GM23338 (cell line): ENCODE measurements at places on chromosomes 11 and 22.
A peak's percentile ranks its signal among the peaks of the same experiment; 100 is the strongest.

- DNase-seq, result no peak
Measured at GRCh38 chr11:94583866-94584500, 16.8 kb downstream of the PIWIL4 start.

DNA sequence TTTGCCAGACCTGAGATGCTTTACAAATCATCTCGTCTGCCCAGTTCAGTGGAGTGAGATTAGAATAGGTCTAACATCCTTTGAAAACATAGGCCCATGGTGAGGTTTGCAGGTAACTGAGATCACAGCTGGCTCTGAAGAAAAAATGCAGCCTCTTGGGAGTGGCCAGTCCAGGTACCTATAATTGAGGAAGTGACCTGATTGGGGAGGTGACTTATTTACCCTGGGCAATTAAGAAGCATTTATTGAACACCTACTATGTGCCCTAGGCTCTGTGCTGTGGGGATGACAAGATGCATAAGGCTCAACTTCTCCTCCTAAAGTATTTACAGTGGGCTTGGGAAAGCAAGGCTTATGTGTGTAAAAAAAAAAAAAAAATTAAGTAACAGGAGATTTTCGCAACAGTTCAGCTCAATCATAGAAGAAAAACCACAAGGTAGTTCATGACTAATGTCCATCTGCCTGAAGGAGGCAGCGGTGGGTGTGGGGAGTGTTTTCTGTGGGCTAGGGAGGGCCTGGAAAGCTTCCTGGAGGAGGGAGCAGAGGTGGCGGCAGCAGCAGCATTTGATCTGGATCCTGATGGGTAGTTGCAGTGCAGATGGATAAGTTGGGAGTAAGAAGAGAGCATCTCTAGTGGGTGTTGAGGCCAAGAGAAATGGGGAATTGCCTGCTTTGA lies 16.1 kb downstream of the MICAL2 start:
- DNase-seq, result no peak

DNA sequence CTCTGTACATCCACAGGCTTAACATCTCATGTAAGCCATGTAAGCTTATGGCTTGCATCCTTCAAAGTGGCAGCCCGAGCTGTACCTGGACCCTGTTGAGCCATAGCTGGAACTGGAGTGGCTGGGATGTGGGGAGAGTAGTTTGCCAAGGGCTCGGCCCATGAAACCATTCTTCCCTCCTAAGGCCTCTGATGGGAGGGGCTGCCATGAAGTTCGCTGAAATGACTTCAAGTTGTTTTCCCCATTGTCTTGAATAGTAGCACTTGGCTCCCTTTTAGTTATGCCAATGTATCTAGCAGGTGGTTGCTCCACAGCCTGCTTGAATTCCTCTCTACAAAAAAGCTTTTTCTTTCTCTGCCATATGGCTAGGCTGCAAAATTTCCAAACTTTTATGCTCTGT lies 5.2 kb upstream of the CHORDC1 start:
- DNase-seq, result peak; percentile 34

DNA sequence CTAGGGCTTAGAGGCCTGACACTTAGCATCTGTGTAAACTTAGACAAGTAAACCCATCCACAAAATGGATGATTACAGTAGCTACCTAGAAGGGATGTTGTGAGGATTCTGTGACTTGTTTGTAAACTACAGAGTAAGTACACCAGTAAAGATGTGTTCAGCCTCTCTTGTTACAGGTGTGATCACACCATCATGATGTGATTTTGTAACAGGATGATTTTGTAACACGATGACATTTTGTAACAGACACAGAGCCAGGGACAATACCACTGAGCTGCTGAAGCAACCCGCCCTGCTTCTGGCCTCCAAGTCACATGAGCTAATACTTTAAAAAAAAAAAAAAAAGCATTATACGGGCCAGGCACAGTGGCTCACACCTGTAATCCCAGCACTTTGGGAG lies 17.0 kb downstream of the FADD start:
- DNase-seq, result no peak

DNA sequence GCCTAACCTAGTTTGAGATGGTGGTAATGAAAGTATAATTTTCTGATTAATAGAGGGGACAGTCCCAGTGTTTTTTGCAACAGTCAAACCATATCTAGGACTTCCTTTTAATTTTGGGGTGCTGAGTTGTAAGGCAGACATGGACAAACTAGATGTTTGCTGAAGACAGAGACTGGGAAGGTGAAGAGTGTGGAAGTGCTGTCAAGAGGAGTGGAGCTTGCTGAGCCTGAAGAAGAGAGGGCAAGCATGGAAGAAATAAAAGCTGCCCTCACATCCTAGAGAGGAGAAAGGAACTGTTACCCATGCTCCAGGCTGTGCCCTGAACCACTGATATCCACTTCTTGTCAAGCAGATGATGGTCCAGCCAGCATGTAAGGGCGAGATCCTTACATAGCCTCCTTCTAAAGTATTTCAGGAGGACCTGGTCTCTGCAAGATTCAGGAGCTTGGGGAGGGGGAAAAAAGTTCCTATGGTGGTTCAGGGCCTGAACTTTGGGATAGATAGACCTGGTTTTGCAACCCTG lies 51.4 kb downstream of the PRR5L start:
- no peak for DNase-seq

DNA sequence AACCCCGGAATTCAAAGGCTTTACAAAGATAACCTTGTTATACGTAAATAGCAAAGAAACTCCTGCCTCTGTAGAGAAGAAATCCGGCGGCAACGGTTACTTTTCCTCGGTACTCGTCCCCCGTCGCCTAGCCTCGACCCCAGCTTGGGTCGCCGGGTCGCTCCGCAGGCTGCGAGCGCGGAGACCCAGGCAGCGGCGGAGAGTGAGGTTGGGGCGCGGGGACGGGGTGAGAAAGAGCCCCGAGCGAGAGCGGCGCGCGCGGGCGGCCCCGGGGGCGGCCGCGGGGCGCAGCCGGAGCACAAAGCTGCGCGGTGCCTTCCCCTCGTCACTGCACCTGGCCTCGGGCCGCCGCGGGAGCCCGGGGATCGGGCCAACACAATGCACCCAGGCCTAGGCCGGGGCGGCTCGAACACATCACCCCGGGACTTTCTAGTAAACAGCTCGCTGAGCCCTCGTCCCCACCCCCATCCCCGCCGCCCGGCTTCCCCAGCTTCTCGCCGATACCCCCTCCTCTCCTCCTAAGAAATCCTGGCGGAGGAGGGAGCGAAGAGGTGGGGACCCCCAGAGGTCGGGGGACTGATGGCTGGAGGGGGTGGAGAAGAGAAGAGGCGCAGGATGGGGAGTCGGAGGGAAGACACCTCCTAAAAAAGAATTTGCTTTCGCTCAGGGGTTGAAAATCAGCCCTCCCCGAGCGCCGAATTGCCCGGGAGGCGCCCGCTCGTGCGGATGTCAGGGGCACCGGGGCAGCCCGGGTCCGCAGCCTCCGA lies 845 bp downstream of the MPPED2 start:
- peak; percentile 72 for DNase-seq

DNA sequence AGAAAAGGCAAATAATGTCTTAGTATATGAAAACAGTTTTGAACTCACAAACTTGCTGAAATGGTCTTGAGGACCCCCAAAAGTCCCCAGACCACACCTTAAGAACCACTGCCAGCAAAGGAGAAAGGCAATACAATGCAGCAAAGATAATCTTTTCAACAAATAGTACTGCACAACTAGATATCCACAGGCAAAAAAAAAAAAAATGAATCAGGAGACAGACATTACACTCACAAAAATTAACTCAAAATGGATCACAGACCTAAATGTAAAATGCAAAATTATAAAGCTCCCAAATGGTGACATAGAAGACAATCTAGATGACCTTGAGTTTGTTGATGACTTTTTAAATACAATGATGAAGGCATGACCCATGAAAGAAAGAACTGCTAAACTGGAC lies 8.3 kb downstream of the PICALM start:
- no peak for DNase-seq

GRCh38 chr11:74412733-74413359 lies 14.6 kb upstream of the PGM2L1 start:
- DNase-seq, result no peak

DNA sequence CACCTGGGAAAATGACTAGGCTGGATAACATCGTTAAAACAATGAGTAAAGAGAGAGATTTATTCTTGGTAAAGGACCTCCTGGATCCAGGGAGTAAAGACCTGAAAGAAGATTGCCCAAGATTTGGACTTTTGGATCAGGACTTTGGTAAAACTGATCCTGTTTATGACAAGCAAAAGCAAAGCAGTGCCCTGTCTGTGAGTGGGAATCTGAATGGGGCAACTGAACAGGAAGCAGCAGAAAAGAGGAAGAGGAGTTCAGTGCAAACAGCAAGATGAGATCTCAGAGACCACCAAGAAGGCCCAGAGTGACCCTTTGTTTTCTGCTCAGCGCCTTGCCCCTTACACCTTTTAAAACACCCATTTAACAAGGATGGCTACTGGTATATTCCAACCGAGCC lies 122.0 kb downstream of the VPREB1 start:
- DNase-seq, result no peak

GRCh38 chr22:24822471-24822870 lies 16.5 kb downstream of the SGSM1 start:
- no peak for DNase-seq

- no peak for DNase-seq
Measured at GRCh38 chr11:121554552-121554951, 101.8 kb upstream of the SORL1-AS1 start.
